ENCODE measurements at places on chromosomes 6 and 20.

GRCh38 chr6:134840086-134840867 is 109.6 kb downstream of the ALDH8A1 start:
- DNase-seq = no peak

GRCh38 chr6:169997930-169998218 is 246.5 kb downstream of the ERMARD start:
- DNase-seq = no peak

GRCh38 chr20:63695424-63696305 is 787 bp upstream of the TNFRSF6B start:
- DNase-seq = no peak

- peak; percentile 27 for DNase-seq
Measured at GRCh38 chr6:26170181-26170580, 83.0 kb downstream of the HFE start.

DNA sequence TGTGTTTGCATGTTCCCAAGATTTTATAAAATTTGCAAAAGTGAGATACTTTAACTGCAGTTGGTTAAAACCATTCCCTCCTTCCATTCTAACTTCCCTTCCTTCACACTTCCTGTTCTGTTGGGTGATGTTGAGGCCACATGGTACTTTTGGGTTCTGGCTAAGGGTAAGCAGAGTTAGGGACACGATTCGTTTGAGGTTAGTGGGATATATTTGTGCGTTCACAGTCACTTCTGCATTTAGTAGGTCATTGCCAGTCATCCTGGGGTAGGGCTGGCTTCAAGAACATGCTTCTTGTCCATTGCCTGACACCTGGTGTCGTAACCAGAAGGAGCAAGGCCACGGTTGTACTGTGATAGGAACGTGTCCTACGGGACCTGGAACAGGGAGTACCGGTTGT is 340.1 kb downstream of the ZFAND3 start:
- DNase-seq = no peak

DNA sequence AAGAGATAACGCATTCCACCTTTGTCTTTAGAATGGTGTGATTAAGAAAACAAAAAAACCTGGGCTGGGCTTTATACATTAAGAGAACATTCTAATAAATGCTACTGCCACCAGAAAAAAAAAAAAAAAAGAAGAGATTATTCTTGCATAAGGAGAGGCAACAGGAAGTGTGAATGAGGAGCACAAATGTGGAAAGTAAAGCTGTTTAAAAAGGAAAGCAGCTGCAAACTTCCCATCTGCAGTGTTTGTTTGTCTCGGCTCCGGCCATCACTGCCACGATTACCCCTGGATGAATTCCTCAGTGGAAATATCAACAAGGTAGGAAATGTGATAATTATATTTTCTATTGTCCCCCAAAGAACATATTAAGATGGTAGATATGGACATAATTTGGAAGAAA is 223.9 kb downstream of the PHF3 start:
- DNase-seq = no peak

DNA sequence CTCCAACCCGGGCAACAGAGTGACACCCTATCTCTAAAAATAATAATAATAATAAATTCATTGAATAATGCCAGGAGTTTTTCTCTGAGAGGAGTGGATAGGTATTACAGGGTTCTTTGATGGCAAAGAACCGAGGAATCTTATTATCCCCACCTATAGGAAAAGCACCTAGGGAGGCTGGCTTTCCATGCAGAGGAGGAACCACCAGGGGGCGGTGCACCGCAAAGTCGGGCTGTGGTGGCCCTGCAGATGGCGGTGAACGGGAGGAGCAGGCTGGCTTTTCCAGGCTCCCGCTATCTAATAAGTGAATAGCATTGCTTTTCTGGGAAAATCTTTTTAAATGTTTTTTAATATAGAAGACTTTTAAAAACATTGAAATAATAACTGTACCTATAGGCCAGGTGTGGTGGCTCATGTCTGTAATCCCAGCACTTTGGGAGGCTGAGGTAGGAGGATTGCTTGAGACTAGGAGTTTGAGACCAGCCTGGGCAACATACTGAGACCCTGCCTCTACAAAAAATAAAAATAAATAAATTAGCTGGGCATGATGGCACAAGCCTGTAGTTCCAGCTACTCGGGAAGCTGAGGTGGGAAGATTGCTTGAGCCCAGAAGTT is 864.2 kb downstream of the KIF16B start:
- DNase-seq = peak; percentile 23

DNA sequence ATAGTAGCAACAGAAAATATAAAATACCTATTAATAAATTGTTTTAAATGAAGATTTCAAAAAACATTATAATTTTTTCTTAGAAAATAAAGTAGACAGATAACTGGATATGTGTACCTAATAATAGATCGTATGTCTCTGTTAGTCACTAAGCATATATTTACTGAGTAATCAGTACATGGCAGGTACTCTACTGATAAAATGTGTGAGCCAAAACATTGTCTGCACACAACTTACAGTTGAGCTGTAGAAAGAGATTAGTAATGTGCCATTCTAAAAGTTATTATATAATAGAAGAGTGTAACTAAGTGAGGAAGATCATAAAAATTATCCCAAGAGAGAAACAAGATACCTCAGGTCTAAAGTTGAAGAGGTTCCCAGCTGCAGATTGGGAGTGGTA is 929.9 kb upstream of the EPHA7 start:
- DNase-seq = no peak

DNA sequence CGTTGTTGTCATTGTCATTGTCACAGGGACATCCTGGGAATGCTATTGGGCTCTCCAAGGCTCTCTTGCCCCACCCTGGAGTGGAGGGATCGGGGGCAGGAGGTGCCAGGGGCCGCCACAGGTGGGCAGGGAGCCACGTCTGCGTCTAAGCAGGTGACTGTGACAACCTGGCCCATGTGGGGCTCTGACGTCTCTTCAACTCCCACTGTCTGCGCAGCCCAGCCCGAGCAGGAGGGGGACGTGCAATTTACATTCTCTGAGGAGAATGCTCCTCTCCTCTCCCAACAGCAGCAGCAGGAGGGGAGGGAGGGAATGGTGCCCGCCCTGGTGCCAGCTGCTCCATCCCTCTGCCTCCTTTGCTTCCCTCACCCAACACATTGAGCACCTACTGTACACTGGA is 50.1 kb downstream of the GRM4 start:
- DNase-seq = no peak

DNA sequence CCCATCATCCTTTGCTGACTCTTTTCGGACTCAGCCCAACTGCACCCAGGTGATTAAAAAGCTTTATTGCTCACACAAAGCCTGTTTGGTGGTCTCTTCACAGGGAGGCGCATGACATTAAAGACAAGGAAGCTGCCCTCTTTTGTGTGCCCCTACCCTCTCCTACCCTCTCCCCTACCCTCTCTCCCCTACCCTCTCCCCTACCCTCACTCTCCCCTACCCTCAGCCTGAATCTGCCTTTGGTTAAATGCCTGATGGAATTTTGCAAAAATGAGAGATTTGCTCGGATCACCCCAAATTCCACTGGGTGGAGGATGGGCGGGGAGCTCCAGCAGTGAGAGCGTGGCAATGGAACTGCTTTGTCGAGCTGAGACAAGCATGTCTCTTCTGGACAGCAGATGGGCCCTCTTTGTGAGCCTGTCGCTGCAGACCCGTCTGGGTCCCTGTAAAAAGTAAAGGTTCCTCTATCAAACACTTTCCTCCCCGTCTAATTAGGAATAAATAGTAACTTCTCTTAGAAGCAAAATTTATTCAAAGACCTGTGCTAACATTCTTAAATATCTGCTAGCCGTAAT is 76.4 kb upstream of the MLN start:
- no peak for DNase-seq

DNA sequence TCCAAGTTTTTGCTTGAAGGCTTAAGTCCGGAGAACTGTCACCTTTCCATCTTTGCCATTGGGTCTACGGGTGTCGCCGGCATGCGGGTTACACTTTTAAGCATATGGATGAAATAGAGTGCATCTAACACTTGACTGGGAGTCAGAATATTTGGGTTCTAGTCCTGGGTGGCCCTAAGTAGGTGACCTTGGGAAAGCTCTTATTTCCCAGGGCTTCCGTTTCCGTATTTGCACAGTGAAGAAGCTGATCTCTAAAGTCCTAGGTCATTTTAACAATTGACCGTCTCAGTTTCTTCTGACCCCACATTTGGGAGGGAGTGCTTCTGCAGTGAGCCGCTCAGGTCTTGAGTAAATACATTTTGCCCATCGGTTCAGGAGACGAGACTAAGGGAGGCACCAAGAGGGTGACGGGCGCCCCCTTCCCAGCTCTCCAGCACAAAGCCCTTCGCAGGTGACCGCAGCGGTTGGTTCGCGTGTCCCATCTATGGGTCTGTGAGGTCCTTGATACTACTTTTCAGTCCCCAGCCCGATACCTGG is 651 bp upstream of the BLTP3A start:
- no peak for DNase-seq

- DNase-seq = no peak
Measured at GRCh38 chr20:53879048-53879684, 191.2 kb downstream of the BCAS1 start.

GRCh38 chr6:129607581-129608186 is 102.3 kb downstream of the ARHGAP18 start:
- peak; percentile 81 for DNase-seq

Measured in A673 (cell line).